ENCODE measurements at places on chromosomes 5 and 9.

- no peak for DNase-seq
These were observed 48.1 kb upstream of the SH3PXD2B start for GRCh38 chr5:172502410-172502809.

DNA sequence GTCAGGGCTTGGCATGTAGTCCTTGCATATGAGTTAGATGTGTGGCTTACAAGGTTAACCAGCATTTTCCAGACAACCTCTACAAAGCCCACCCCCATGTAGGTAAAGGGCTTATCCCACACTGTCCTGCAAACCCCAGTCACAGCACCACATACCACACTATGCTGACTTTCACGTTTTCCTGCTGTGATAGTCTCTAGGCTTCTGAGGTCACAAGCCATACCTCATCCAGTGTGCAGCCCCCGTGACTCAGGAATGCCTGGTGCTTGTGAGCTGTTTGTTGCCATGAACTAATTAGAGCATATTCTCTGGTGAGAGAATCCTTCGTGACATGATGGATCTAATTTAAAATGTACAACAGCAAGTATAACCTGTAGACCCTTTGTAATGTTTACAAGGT is 50.8 kb downstream of the ERAP1 start:
- no peak for DNase-seq

- no peak for DNase-seq
These were observed 75.1 kb upstream of the STXBP1 start for GRCh38 chr9:127537014-127537413.

- no peak for DNase-seq
These were observed 355.9 kb downstream of the PRELID2 start for GRCh38 chr5:145479271-145479670.

DNA sequence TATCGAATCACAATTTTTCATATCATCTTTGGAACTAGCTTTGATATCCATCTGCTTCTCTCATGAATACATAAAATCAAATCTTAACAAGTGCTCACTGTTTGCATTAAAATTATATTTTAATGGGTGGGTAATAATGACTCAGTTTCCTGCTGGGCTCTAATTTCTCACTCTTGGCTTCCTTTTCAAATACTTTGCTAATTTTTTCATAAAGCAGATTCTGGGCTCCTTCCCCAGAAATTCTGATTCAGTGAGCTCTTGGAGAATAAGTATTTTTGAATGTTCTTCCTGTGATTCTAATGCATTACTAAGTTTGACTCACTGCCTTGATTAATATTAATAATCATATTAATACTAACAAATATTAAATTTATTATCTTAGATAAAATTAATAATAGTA is 48.9 kb downstream of the YIPF5 start:
- DNase-seq: no peak

DNA sequence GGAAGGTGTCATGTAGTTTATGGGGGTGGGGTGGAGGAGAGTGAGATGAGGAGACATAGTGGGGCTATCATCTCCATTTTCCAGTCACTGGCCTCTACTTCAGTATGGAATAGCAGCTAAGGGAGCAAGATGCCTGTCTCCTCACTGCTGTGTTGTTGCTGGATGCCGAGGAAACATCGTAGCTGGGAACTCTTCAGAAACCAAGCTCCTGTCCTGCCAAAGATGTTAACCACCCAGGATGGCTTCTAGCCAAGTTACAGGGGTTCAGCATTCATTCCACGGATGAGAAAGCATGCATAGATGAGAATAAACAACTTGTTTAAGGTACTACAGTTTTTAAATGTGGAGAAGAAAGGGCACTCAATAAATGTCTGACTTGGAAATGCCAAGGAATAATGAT is 226.5 kb downstream of the ASTN2 start:
- DNase-seq: no peak

DNA sequence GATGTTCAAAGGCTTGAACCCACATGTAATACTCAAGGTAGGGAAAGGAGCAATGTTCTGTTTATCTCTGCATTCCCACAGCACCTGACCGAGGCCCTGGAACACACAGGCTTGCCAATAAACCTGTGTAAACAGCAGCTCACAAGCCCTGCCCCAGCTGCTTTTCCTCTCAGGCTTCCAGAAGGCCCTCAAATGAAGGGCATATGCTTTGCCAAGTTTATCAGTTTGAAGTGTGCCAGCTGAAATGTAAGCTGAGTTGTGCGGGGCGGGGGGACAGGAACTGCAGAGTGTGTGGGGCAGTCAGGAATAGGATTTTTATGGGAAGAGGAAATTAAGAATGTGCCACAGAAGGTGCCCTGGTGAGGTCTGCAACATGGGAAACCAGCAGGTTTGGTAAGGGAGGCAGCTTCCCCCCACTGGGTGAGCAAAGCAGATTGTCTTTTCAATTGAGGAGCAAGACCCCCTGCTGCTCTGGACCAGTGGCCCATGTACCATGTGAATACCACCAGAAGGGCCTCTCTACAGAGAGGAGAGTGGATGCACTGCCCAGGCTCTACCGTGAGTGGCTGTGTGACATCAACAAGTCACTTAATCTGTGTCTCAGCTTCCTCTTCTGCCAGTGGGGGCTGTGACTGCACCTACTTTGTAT is 194.8 kb downstream of the SPOCK1 start:
- no peak for DNase-seq

DNA sequence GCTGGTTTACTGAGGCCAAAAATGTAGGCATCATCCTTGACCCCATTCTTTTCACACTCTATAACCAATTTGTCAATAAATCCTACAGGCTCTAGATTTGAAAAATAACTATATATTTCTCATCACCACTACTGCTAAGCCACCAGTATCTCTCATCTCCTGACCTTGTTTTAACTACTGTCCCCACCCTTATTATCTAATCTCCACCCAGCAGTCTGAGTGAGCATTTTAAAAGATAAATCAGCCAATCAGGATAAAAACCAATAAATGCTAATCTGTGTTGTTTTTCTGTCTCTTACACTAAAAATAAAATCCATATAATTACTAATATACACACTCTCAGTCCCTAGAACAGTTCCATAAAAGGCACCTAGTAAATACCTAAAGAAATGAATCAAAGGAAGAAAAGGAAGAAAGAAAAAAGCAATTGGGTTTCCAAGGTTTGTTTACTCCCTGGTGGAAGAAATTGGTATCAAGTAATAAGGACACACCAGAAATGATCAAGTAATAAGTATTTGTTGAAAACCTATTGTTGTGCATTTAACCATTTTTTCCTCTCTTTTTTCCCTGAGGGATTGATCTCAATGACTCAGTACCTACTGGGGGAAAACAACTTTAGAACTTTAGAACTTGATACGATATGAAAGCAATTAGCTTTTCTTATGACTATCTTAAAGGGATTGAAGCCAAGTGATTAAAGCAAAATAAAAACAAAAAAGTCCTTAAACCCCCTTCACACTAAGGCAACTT is 19.3 kb downstream of the MRPS27 start:
- no peak for DNase-seq

- DNase-seq: no peak
These were observed 159.9 kb downstream of the FANCC start for GRCh38 chr9:95157481-95158151.

DNA sequence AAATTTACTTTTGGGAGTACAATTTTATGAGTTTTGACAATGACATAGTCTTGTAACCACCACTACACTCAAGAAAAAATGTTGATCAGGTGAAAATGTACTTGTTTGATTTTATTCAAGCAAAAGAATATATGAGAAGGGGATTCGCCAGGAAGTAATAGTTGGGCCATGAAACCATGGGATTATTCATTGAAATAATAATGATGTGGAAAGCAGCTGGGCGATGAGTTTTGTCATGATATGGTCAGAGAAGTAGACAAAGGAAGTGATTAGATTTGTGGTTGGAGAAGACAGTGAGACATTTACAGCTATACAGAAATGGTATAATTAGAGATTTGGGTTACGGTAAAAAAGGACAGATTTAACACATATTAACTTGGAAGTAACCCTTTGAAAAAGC is 11.2 kb downstream of the HMGCR start:
- DNase-seq: no peak

GRCh38 chr5:139636207-139636792 is 11.8 kb upstream of the CXXC5 start:
- DNase-seq: no peak

GRCh38 chr5:143302341-143303045 is 101.0 kb downstream of the NR3C1 start:
- DNase-seq: no peak

DNA sequence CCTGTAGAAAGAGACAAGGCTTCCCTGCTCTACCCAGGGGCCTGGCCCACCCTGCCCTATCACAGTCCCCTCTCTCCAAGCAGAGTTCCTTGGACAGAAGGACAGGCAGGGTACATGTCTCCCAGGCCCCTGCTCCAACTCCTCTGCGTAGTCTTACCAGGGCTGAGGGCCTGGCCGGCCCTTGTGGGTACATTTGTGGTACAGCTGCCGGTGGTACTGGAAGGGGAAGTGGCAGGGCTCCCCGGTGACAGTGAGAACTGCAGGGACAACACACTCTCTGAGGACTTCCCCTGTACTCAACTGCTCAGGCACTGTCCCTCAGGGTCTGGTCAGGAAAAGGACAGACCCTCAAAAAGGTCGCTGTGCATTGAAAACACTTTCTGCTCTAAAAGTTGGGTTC is 3.6 kb downstream of the F12 start:
- DNase-seq: no peak

DNA sequence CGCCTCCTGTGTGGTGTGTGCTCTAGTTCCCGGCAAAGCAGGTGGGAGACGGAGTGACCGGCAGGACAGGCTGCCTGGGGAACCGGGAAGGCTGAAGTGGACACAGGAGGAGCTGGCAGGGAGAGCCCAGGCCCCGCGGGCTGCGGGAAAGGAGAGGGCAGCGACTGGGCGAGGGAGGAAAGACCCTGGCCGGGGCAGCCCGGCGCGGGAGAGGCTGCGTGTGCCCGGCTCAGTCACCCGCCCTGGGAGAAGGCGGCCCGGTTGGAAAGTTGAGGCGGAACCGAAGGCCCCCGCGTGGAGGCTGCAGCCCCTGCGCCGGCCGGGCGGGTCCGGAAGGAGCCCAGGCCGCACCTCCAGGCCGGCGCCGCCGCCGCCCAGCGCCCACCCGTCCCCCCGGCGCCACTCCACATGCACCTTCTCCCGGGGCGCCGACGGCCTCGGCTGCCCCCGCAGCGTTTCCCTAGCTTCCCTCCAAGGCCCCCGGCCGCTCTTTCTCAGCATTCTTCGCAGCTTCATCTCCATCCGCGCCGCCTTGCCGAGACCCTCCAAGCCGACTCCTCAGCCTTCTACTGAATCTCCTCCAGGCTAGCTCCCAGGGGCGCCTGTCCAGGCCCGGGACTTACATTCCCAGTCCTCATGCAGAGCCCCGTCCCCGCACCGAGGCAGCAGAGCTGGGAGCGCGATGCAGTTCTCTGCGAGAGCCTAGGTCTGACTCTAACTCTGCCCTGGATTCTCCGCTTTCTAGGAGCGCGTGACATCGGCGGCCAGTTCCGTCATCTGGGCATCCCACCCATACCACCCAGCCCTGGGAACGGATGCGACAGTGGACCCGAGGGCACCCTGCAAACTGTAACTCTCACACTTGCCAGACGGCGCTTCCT is 152.0 kb downstream of the ERCC6L2 start:
- DNase-seq: no peak

DNA sequence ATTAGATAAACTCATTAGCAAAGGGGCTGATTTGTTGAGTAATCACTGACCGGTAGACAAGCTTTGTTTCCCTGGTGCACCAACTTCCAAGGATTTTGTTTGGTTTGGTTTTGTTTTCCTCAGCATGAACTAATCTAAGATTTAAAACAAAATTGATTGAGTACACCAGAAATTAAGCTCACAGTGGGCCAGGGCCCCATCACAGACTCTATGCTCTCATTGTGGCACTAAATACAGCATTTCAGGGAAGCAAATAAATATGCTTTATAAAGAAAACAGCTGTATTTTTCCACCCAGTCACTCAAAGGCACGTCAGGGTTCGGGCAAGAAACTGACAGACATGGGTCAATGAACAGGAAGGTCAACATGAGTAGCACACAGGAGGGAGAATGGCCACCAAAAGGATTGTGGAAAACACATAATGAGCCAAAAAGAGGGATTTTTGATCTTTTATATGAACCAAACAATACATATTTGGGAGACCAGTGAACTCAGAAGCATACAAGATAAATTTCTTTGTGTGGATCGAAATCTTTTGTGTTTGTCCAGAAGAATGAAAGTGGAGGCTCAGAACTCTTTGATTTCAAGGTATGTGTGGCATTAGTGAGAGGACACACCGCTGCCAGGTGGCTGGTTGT is 8.8 kb downstream of the CFAP77 start:
- DNase-seq: no peak

DNA sequence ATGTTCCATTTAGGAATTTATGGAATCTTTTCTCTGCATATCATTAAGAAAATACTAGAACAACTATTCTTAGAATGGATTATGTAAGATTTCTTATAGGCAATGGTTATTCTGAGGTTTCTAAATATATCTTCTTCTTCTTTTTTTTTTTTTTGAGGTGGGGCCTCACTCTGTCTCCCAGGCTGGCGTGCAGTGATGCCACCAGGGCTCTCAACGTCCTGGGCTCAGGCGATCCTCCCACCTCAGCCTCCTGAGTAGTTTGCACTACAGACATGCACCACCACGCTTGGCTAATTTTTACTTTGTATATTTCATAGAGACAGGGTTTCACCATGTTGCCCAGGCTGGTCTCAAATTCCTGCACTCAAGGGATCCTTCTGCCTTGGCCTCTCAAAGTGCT is 137.2 kb downstream of the SREK1 start:
- DNase-seq: no peak

DNA sequence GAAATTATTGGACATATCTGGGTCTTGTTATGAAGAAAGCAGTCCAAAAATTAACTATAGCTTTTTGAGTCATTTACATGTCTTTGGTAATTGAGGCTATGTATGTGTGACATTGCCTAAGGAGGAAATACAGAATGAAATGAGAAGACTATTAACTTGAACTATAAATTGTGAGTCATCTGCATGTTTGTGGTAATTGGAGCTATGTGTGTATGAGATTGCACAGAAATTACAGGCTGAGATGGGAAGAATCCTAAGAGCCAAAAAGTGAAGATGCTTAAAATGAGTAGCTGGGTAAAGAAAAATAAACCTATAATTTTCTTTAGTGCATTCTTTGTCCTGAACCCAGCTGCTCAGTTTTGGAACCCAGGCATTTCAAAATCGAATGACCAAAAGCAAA is 747.6 kb upstream of the EDIL3 start:
- no peak for DNase-seq

- DNase-seq: no peak
These were observed at the start of gene SEMA5A for GRCh38 chr5:9545992-9546851. TSS of gene SEMA5A (minus strand) at chr5:9546075. CDS start at chr5:9379946, 166,129 bp downstream.

GRCh38 chr5:1926071-1926440 is 43.3 kb upstream of the IRX4 start:
- DNase-seq: no peak

DNA sequence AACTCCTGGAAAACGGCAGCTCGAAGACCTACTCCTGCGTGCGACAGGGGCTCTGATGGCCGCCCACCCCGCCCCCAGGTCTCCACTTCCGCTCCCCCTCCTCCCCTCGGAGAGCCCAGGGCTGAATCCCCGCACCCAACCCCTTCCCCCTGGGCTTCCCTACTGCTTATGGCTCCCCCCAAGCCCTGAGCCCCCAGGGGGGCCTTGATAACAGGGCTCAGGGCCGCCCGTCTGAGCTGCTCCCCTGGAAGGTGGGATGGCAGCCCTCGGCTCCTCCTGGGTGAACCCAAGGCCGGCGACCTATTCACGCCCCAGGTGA is 30.4 kb downstream of the GLT6D1 start:
- DNase-seq: no peak

All from NCI-H1417 treated with DMSO at 0.1 percent for 48 hours (cell line).